Activated naive CD8-positive, alpha-beta T cell treated with anti-CD3 and anti-CD28 coated beads, Interleukin-2, amount 10 ng/mL, durations not matched to agents 7 days and 5 days (primary cell): ENCODE measurements at places on chromosomes 6 and 20. TPM values are rescaled to one million over a fixed set of nuclear protein-coding genes. Genes with fewer than 3 reads are reported as not detected.

Gene PAK5
- total RNA-seq = not detected

DNA sequence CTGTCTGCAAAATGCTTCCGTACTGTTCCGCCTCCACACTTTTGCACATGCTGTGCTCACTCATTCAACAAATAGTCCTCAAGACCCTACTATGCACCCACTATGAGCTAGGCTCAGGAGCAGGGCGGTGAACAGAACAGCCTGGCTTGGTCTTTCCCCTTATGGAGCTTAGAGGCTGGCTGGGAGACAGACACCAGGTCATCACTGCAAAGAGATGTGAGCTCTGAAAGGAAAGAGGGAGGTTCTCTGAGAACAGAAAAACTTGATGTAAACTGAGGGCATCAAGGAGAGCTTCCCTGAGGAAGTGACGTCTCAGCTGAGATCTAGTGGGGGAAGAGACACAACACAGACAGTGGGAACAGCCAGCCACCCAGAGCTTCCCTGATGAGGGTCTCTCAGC lies 31.0 kb upstream of the TGM2 start:
- no peak overlapping the region for H3K27ac ChIP-seq
- no peaks in the 10 kb centered on the region for H3K4me1 ChIP-seq
- no peak for DNase-seq

GRCh38 chr20:19025430-19026120 lies 186.9 kb upstream of the SLC24A3 start:
- no peak for DNase-seq
- no peaks in the 10 kb centered on the region for H3K4me1 ChIP-seq
- H3K36me3 ChIP-seq = no peaks in the 10 kb centered on the region
- no peak overlapping the region for H3K27ac ChIP-seq
- H3K27me3 ChIP-seq = no peaks in the 10 kb centered on the region
- H3K4me3 ChIP-seq = no peak overlapping the region

DNA sequence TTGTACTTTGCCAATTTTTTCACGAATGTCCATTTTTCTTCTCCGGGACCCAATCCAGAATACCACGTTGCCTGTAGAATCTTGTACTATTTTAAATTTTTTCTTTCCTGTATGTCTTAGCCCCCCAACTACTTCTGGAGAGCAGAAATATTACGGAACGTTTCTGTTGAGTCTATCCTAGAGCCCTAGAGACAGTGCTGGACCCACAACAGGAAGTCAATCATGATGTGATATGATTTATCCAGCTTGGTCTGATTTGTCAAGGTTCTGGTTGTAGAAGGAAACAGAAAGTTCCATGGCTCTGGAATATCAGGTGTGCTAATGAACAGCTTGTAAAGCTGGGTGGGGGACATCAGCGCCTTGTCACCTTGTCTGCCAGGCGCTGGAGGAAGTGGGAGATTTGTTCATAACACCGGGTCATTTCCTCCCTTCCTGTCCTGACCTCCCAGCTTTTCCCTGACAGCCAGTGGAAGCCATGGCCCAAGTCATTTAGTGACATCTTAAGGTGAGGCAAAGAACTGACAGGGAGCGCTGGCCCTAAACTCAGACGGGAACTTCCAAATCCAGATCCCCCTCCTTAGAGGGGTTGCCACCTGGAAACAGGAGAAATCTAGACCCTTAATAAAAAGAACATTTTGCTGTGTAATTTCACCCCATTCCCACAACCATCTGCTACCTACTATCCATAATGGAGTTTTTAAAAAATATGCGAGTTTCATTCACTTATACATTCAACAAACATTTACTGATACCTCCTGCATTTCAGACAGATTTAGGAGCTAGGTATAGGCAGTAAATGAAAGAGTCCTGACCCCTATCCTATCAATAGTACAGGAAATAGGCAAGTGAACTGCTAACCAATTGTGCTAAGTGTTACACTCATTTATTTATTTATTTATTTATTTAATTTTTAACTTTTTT lies 130.5 kb downstream of the ZFP64 start:
- DNase-seq = no peak
- no peaks in the 10 kb centered on the region for H3K4me1 ChIP-seq
- H3K27ac ChIP-seq = no peak overlapping the region
- no peaks in the 10 kb centered on the region for H3K27me3 ChIP-seq
- peaks cover 5% of the 10 kb centered on the region for H3K36me3 ChIP-seq
- H3K4me3 ChIP-seq = no peak overlapping the region

GRCh38 chr6:30511169-30511546 lies 21.8 kb downstream of the HLA-E start:
- H3K27ac ChIP-seq = peak overlapping the region; percentile 84
- DNase-seq = no peak
- H3K4me3 ChIP-seq = peak overlapping the region; percentile 45

Gene PKIB
- total RNA-seq = 1.3 TPM

Gene SLC17A1
- not detected for total RNA-seq

GRCh38 chr6:135270676-135271536 lies 89.8 kb downstream of the MYB start:
- peaks cover 2% of the 10 kb centered on the region for H3K27me3 ChIP-seq
- no peak overlapping the region for H3K27ac ChIP-seq
- no peak for DNase-seq
- no peak overlapping the region for H3K4me3 ChIP-seq
- no peaks in the 10 kb centered on the region for H3K4me1 ChIP-seq
- no peaks in the 10 kb centered on the region for H3K36me3 ChIP-seq

- DNase-seq = no peak
- peaks cover 40% of the 10 kb centered on the region for H3K4me1 ChIP-seq
These were observed 20.4 kb upstream of the MCM3 start for GRCh38 chr6:52304983-52305390.
